ENCODE measurements at places on chromosomes 6 and 20.

GRCh38 chr20:33278700-33279099 is 4.3 kb upstream of the BPIFB1 start:
- DNase-seq = no peak

- no peak for DNase-seq
Measured at GRCh38 chr6:504446-504980, 113.0 kb downstream of the IRF4 start.

GRCh38 chr20:412081-412480 is 4.0 kb downstream of the RBCK1 start:
- DNase-seq = no peak

DNA sequence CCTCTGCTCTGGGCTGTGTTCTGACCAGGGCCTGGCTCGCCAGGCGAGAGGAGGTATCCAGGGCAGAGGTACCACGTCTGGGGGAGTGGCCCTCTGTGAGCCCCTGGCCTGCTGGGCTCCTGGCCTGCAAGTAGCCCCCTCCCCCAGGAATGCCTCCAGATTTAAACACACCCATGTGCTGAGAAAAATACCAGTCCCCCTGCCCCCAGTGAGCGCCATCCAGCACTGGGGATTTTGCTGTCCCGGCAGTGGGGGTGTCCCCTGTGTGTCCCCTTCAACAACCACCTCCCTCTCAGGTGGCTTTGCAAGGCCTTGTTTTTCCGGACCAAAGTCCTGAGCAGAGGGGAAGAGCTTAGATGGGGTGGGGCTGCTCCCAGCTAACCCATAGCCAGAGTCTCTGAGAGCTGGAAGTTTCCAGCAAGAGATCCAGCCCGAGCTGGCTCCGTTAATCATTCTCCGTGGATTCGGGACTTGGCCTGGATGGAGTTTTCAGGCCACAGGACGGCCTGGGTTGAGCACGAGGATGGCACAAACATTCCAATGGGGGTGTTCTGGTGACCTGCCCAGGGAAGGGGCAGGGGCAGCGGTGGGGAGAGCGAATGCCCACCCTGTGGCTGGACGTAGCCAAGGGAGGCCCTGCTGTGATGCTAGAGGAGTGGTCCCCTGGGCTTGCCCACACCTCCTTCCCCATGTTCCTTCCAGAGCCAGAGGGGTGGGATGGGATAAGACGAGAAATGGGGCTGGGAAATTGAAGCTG is 29.0 kb downstream of the PCK1 start:
- DNase-seq = no peak

DNA sequence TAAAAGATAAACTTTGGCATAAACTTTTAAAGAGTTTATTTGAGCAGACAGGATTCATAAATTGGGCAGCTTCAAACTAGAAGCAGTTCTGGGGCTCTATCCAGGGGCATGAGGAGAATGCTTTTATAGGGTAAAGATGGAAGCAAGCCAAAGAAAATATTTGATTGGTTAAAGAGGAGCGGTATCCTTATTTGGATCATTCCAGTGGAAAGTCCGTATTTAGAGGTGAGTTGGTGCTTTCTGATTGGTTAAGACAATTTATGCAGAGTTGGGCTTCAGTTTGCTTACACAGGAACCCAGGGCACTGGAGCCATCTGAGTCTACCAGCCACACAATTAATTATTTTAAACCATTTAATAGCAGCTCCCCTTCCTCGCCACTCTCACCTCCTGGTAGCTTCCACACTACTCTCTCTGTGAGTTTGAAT is 37.9 kb upstream of the RNF217 start:
- no peak for DNase-seq

DNA sequence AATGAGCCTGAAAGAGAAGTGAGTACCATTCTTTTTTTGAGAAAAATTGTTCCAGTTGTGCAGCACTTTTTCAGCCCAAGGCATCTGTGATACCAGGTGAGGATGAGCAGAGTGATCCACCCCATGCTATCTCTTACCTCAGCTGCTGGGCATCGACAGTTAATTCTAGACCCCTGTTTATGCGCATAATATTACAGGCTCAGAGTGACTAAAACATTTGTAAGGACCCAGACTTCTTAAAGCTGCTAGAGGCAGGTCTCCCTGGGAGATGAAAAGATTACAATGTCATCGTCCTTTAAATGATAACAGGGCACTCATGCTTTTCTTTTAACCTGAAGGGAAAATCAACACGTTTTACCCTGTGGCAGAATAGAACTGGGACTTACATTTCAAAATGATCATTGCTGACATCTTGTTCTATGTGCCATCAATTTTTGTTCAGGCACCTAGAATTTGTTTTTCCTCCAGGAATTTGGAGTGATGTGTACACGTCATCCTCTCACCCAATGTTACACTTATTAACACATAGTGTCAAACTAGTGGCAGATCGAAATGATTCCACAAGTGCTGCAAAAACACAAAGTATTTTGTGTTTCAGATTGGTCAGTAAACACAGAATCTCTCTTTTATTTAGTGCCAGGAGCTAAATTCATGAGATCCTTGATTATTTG is 684.6 kb downstream of the UTRN start:
- DNase-seq = no peak

DNA sequence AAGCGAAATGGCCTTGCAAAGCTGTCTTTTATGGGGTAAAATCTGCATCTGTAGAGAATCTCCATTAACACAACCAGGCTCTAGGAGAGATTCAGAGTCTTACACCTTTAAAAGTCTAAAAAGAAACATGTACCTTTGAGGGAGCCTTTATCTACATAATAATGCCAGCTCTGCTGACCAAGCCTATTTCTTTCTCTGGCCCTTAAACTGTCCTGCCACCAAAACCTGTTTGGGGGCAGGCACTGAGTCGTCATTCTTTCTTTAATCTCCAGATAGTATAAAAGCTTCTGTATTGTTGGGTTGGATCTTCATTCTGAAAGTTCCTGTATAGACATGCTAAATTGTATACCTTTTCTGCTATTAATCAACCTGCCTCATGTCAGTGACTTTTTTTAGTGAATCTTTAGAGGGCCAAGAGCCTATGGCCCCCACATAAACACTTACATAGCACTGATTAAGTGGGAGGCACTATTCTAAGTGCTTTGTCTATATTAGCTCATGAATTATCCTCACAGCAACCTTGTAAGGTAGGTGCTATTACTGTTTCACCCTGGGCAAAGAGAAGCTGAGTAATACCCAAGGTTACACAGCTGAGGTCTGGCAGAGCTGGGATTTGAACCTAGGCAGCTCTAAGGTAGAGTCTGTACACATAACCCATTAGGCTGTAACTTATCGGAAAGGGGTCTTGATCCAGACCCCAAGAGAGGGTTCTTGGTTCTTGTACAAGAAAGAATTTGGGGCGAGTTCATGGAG is 232.3 kb upstream of the DTNBP1 start:
- DNase-seq = no peak

- no peak for DNase-seq
Measured at GRCh38 chr20:59933296-59933848, at the start of gene SYCP2. TSS of gene SYCP2 (minus strand) at chr20:59933637. CDS start at chr20:59922413, 11,224 bp downstream.

- no peak for DNase-seq
Measured at GRCh38 chr6:169164986-169165385, 88.7 kb downstream of the THBS2 start.

- no peak for DNase-seq
Measured at GRCh38 chr6:25042984-25043725, 107.4 kb upstream of the RIPOR2 start.

GRCh38 chr6:26158076-26158580 is 70.9 kb downstream of the HFE start:
- DNase-seq = no peak

- no peak for DNase-seq
Measured at GRCh38 chr6:121940728-121941127, 458.7 kb upstream of the HSF2 start.

GRCh38 chr6:13191461-13191860 is 136.9 kb downstream of the TBC1D7 start:
- no peak for DNase-seq

- no peak for DNase-seq
Measured at GRCh38 chr6:157800420-157801237, 22.4 kb upstream of the SNX9 start.

GRCh38 chr6:43687437-43688347 is at the start of gene MRPS18A:
TSS of gene MRPS18A (minus strand) at chr6:43687791. CDS start at chr6:43687779, 12 bp downstream.
- peak; percentile 72 for DNase-seq

GRCh38 chr6:23523771-23524170 is 602.2 kb upstream of the NRSN1 start:
- DNase-seq = no peak

GRCh38 chr20:49276161-49276960 is 1.5 kb downstream of the ZNFX1 start:
- no peak for DNase-seq

DNA sequence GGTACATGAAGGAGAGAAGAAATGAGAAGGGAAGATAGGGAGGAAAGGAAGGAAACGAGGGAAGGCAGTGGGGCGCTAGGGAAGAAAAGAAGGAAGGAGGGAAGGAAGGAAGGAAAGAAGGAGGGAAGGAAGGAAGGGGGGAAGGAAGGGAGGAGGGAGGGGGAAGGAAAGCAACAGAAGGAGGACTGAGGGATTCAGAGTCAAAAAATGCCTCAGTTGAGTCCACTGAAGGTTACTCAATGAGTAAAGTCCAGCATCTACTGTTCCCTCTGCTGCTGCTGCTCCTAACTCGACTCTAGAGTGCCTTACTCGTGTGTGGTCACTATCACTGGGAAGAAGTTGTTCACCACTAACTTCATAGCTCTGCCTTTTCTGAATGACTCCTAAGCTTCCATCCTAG is 33.8 kb downstream of the PHACTR1 start:
- DNase-seq = no peak

DNA sequence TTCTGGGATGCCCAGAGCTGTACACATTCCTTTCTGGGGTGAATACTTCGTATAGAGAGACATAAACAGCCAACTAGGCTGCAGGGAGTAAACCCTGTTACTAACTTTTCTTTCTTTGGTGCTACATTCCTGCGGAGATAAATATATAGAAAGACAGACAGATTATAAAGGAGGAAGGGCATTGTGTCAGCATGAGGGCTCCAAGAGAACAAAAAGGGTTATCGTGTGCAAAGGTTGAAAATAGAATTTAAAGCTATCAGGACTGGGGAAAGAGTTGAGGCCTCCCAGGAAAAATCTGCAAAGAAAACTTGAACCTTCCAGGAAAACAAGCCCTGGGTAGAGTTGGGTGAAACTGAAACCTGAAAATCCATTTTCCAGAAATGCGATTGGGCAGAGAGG is 68.0 kb downstream of the TMEM170B start:
- no peak for DNase-seq

- DNase-seq = no peak
Measured at GRCh38 chr20:17380801-17381200, 150.4 kb downstream of the BFSP1 start.

DNA sequence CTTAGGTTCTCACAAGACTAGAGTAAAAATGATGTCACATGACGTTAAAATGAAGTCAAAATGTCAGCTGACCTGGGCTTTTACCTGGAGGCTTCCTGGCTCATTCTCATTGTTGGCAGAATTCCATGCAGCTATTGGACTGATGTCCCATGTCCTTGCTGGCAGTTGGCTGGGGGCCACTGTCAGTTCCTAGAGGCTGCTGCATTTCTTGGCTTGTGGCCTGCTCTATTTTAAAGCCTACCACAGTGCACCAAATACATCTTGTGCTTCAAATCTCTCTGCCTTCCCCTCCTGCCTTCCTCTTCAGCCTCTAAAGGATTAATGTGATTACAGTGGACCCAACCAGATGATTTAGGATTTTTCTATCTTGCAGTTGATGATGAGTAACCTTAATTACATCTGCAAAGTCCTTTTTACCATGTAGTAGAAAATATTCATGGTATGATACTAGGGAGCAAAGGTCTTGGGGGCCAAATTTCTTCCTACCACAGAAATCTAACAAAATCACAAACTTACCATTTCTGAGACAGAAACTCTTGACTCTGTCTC is 81.9 kb downstream of the FIG4 start:
- no peak for DNase-seq

- DNase-seq = no peak
Measured at GRCh38 chr20:12014736-12015135, 97.0 kb downstream of the BTBD3 start.

DNA sequence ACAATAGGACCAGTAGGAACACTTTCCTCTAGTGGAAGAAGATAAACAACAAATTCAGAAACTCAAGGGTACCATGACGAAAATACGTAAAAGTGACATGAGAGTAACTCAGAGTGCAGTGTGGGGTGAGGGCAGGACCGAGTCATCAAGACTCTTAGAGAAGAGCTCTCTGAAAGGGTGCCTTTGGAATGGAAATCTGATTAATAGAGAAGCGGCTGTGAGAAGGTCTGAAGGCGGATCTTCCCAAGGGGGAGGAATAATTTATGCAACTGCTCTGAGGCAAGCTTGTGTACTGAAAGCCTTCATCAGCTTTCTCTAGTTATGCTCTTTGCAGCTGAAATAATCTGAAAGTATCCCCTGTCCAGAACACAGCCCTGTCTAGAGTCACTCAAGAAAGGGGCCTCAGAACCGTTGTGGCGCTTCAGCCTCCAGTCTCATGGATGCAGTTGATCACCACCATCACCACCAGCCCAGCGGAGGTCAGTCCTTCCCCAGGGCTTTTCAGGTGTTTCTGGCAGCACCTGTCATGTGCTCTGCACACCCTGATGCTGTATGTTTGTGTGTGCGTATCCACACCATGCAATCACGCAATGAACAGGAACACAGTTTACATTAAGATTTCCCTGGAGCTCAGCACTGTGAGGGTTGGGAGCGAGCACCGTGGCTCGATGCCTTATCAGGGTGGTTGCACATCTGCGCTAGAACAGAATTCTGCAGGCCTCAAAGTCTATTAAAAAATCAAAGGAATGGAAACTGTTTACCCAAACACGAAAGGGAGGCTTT is 396.5 kb downstream of the SMOC2 start:
- no peak for DNase-seq

- no peak for DNase-seq
Measured at GRCh38 chr20:48844996-48845395, 17.2 kb upstream of the PREX1 start.

DNA sequence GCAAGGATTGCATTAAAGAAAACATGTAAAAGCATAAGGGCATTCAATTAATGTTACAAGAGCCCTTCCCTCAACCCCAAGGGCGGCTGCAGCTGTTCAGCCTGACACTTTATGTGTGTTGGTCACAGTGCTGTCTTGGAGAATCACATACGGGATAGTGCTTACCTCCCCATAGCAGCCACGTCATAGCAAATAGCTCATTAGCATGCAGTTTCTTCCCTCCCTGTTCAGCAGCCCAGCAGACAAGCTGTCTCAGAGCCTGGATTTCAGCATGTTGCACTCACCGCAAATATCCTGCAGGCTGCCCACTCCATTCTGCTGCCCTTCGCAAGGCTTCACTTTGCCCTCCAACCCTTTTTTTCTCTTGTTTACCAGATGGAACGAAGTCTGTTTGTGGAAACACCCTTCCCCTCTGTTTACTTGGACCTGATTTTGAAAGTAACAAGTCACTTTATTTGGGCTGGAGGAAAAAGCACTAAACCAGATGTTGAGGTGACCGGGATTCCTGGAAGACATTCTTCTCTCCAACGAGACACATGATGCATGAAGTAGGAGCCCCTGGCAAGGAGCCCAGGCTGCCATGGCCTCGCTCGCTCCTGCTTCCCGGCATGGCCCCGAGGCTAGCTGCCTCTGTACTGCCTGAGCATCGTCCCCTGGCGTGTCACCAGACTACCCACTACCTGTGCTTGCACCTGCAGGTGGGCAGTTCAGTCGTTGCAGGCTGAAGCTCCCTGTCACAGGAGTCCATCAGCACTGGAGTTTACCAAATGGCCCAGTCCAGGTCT is 151.6 kb upstream of the GMDS start:
- DNase-seq = peak; percentile 15

GRCh38 chr6:127164565-127164964 is 46.1 kb downstream of the RSPO3 start:
- no peak for DNase-seq

Data from NCI-H1417 (cell line).